Muscle of back (tissue), 13 donors: ENCODE measurements at places on chromosomes 12 and 14.

DNA sequence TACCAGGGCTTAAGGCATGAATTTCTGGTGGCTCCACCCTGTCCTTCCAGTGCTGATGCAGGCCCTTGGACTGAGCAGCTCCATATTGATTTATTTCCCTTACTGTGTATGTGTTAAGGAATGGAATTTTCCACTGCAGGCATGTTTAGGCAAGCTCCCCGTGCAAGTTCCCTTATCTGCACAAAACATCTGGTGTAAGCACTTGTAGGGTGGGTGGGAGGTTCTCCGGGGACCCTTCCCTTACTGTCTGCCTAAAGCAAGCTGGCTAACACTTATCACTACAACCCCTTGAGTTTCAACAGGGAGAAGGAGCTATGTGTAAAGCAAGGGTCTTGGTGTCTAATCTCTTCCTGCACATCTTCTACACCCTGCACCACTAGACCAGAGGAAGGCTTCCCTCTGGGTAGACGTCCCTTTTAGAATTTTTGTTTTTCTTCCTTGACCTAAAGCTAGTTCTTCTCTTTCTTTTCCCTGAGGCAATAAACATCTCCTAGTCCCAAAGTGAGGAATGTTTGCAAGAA lies 22.0 kb upstream of the DRAM1 start:
- peak; percentile 43 for DNase-seq

DNA sequence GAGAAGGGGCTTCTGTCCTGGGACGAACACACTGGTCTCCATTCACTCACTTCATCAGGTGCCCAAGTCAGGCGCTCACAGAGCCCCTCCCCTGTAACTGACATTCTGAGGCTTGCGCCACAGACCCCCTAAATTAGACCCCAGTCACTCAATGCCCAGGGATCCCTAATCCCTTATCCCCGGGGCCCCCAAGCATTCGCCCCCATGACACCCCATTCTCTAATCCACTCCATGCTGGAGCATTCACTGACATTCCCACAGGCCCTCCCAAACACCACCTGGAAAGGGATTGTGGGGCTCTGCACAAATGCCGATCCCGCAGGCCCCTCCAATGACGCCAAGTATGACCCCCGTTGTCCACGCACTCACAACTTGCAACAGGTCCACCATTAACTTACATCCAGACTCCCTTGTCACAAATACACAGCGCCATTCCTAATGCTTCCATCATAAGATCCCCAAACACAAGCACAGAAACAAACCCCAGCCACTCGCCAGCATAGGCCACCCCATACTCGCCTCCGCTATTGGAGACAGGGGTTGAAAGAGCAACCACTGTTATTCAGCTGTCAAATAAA lies 1.5 kb downstream of the ZNF605 start:
- DNase-seq = no peak

GRCh38 chr12:130322263-130322662 lies 15.4 kb upstream of the PIWIL1 start:
- no peak for DNase-seq

DNA sequence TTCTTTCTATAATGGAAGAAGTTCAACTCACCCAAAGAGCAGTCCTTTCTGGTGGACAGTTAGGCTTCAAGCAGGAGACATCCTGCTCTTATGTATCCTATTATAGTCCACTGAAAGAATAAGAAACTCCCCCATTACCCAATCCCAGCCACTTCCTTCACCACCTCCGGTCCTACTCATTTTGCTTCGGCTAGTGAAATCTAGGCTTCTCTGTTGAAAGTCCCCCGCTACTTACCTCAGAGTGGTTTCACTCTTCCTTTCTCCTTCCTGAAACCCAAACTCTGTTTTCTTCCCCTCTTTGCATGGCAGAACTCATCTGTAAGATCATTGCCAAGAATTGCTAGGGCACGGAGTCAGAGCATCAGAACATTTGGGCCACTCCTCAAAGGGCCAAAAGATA lies at the start of gene GPR84:
Gene GPR84, minus strand, starts transcription at position 74 of the 400 bp plus-strand sequence. CDS start 635 bp downstream, outside the sequence.
- no peak for DNase-seq

- DNase-seq = no peak
Measured at GRCh38 chr14:88269806-88270420, 53.2 kb downstream of the KCNK10 start.

DNA sequence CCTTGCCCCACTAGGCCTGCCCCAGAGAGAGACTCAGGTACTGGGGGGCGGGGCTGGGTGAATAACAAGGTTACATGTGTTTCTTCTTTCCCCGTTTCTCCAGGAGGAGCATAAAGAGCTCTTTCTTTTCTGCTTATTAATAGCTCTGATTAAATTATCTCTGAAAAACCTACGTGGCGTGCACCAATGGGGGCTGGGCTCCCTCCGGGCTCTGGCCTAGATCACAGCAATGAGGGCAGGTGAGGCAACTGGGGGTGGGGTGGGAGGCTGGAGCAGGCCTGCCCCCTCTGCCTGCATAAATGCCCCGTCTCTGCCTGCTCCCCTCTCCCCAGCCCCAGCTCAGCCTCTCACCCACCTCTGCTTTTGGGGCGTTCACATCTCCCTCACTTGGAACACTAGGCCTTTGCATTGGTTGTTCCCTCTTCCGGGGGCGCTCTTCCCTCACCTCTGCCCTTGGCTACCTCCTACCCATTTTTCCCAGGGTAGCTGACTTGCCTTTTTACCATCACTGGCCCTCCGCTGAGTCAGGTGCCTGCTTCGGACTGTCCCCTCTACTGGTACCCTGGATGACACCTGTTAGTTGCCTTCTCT lies 4.1 kb upstream of the FAM222A start:
- DNase-seq = no peak

GRCh38 chr14:30921305-30921704 lies 46.9 kb downstream of the COCH start:
- DNase-seq = no peak

GRCh38 chr12:97797473-97797872 lies 334.9 kb downstream of the RMST start:
- no peak for DNase-seq

DNA sequence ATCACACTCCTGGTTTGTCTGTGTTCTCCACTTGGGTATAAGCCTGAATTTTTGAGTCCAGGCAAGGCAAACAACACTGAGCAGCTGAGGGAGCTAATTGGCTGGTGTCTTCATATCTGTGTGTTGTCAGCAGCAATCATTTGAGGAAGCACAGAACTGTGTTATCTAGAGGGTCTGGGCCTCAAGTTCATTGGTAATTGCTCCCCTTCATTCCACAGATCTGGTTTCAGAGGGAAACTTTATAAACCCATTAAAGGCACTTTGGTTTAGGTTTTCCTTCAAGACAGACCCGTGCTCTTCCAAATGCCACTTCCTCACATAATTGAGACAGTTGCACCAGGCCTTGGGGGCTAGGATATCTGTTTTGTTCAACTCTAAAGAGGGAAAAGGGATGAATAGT lies 5.6 kb downstream of the DACT1 start:
- no peak for DNase-seq

DNA sequence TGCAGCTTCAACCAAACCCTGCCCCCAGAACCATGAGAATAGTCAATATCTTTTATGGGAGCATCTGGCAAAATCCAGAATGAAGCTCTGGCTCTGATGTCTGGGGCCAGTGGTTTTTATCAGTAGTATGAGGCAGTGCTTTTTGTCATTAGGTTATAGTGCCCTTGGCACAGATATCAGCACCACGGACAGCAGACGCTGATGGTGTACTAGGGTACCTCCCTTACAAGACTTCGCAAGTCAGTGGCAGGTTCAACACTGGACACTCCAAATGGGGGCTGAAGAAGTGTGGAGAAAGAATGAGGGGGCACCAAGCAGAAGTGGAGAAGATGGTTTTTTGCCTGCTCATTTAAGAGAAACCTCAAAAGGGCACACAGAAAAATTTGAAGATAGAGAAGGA lies 68.2 kb upstream of the E2F7 start:
- peak; percentile 41 for DNase-seq

GRCh38 chr14:71264260-71264659 lies 357.0 kb downstream of the PCNX1 start:
- DNase-seq = no peak

DNA sequence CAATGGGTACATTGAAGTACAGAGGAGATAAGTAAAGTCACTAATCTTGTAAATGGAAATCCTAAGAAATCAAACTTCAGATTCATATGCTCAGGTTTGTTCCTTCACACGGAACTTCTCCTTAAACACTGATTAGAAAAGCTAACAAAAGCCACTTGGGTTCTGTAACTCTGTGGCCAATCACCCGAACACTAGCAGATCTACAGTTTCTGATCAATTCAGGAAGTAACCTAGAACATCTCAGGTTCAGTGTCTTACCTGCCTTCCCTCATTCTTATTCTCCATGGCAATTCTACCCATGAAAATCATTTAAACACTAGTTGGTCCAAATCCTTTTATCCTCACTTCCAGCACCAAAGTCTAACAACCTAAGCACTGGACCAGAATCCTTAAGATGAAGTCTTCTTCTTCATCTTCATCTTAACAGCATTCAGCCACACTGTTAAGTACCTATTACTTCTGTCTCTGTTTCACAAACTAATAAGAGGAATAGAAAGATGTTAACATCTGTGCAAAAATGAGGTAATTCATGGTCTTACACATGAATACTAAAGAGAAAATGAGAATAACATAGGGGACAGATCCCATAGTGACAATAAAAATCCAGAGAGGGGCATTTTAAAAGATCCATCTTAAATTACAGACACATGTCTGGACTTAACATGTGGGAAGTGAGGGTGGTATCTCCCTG lies 184.5 kb downstream of the SSPN start:
- DNase-seq = no peak
